ENCODE measurements at places on chromosomes 2 and 18.

GRCh38 chr2:182826064-182826463, 40.4 kb downstream of the FRZB start:
- no peak for DNase-seq

GRCh38 chr18:55857409-55857808, 269.4 kb upstream of the TCF4 start:
- DNase-seq, result no peak

- no peak for DNase-seq
Measured at GRCh38 chr2:239261356-239261755, 139.5 kb downstream of the HDAC4 start.

GRCh38 chr2:21268197-21268877, 144.6 kb downstream of the TDRD15 start:
- DNase-seq, result no peak

Data from adipocyte (in vitro differentiated cells).